ENCODE measurements at places on chromosomes 1 and 21.

DNA sequence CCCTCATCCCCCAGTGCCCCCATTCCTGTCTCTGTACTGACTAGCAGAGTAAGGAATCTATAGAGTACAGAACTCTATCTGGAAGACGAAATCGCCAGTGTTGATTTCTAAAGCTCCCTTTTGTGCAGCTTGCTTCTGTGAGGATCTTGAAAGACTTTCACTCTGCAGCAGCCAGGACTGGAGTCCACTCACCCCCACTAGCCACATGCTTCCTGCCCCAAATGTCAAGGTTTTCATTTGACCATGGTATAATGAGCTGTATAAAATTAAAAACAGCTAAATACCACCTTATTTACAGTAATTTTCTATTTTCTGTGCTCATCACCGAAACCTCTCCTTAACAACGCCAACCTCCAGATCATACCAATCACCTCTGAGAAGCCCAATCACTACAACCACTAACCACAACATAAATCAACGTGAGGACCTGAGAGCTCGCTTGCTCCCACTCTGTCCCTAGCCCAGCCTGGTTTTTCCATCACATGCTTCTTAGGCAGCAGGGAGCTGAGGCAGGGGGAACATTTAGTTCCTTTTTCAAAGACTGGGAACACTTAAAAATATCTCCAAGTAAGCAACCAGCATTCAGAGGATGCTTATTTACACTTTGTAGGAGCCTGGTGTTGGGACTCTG, 56.1 kb upstream of the IRF2BP2 start:
- no peak for DNase-seq

DNA sequence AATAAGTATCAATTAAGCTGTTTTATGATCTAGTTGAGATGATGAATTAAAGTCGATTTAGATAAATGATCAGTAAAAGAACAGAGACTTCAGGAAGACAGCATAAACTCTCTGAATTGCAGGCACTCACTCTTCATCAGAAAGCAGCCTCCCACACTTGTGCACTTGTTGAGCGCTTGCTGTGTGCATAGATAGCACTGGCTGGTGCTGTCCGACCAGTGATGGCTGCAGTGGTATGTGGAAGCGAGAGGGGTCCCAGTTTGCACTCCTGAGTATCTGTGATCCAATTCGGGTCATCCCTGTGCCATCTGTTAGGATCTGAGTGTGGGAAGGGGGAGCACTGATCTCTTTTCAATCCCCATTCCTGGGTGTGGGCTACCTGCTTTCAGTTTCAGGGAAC, 137.8 kb downstream of the CAMTA1 start:
- DNase-seq, result no peak

- DNase-seq, result no peak
These were observed 78.7 kb downstream of the RGL1 start for GRCh38 chr1:183883623-183884022.

GRCh38 chr21:45296638-45297037, 8.9 kb upstream of the POFUT2 start:
- no peak for DNase-seq

- DNase-seq, result no peak
These were observed 30.3 kb upstream of the ECE1 start for GRCh38 chr1:21320410-21321108.

GRCh38 chr1:43442756-43443155, 11.0 kb downstream of the HYI start:
- DNase-seq, result no peak

- no peak for DNase-seq
These were observed 86.4 kb downstream of the LAMC2 start for GRCh38 chr1:183272390-183272848.

DNA sequence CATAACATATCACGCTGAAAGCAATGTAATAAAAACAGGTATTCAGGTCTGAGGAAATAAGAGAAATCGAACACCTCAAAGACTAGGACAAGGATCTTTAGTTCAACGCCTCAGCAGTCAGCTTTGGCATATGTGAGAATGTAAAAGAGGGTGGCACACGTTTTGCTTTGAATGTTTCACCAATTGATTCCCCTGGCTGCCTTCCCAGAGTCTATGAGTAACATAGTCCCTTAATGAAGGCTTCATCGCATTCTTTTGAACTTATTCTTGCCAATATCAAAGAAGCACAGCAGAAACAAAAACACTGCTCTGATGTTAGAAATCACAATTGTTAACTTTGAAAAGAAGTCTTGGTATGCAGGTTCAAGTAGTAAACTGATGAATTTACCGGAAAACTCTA, 764.8 kb downstream of the ADGRL2 start:
- no peak for DNase-seq

DNA sequence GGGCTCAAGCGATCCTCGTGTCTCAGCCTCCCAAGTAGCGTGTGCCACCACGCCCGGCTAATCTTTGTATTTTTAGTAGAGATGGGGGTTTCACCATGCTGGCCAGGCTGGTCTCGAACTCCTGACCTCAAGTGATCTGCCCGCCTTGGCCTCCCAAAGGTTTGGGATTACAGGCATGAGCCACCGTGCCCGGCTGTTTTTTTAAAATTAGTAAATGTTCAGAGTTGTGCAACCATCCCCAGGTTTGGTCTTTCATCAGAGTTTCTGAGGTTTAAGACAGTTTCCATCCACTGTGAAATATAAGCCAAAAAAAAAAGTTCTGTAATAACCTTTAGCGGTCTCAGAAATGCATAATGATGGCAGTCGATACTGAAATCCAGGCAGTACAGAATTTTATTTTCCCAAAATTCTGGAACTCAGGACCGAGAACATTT, 550 bp upstream of the SYT11 start:
- DNase-seq, result no peak

GRCh38 chr1:39322431-39322830, 117.9 kb downstream of the MACF1 start:
- no peak for DNase-seq

- no peak for DNase-seq
These were observed 318.0 kb downstream of the TPR start for GRCh38 chr1:186057086-186057485.

DNA sequence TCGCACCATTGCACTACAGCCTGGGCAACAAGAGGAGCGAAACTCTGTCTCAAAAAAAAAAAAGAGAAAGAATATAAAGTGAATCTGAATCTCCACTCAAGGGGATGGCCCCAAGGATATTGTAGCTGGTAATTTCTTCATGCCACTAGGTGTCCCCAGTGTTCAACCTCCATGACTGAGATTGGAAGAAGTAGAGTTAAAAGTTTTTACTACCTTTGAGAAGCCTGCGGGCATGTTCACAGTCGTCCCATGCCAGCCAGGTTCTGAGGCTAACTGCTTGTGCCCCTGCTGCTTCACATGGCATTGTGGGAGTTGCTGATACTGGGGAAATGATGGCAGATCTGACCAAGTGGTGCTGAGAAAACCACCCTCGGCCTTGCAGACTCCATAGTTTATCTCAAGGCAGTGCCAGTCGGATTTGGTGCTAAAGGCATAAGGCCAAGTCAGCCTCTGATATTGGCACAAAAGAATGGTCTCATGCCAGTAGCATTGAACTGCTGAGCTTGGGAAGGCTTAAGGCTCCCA, 10.8 kb upstream of the SHISA4 start:
- DNase-seq, result no peak

DNA sequence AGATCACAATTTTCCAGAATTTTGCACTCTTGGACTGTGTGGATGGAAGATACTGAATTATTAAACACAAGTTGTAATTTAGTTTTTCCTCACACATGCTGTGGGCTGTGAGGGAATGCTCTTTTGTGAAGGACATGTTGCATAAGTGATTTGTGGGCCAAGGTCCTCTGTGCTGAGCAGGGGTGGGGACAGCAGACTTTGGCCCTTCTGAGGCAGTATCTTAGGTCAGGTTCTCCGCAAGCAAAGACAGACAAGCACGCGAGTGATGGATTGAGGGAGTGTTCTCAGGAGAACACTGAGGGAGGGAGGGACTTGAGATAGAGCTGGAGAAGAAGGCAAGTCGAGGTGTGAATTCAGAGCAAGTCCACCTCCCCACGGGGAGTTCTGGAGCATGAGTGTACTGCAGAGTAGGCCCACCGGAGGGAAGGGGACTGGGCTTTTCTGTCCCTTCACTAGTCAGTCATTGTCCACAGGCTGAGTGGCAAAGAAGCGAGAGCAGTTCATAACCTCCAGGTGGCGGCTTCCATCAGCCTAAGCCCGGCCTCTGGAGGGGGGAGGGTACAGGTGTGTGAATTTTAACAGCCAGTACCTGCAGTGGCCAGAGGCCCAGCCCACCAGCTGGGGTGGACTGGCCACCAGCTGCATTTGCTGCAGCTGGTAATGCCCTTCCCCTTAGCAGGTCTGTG, 19.1 kb upstream of the CD101 start:
- no peak for DNase-seq

- DNase-seq, result no peak
These were observed 20.0 kb upstream of the PIGV start for GRCh38 chr1:26767714-26768113.

GRCh38 chr1:13642306-13643004, 57.5 kb upstream of the PRDM2 start:
- no peak for DNase-seq

- DNase-seq, result no peak
These were observed 584.8 kb downstream of the PLA2G4A start for GRCh38 chr1:187413405-187414169.

- DNase-seq, result no peak
These were observed 76.9 kb upstream of the HAO2 start for GRCh38 chr1:119291611-119292206.

GRCh38 chr1:246923482-246923881, 8.3 kb downstream of the AHCTF1 start:
- DNase-seq, result no peak
